AG04450 (cell line): ENCODE measurements at places on chromosomes 13 and 19.

DNA sequence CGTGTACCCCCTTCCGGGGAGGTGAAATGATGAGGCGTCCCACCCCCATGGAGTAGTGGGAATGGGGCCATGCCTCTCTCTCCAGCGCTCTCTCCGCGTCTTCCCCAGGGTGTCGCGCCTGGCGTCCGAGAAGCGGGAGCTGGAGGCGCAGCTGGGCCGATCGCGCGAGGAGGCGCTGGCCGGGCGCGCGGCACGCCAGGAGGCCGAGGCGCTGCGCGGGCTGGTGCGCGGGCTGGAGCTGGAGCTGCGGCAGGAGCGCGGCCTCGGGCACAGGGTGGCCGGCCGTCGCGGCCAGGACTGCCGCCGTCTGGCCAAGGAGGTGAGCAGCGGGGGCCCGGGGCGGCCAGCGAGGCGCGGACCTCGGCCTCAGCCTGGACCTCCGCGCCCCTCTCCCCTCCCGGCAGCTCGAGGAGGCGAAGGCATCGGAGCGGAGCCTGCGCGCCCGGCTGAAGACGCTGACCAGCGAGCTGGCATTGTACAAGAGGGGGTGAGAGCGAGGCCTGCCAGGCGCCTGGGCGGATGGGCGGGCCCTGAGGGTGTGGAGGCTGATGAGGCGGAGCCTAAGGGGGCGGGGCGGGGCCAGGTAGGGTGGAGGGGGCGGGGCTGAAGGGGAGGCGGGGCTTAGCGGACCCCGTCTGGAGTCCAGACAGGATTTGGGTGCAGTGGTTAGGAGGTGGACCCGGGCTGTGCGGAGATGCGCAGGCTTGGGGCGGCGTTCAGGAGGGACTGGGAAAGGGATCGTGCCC lies 7.7 kb downstream of the PGLYRP1 start:
- no peak for DNase-seq

GRCh38 chr19:38679839-38680238 lies 32.4 kb downstream of the ACTN4 start:
- DNase-seq: no peak

- no peak for DNase-seq
These were observed 21.5 kb downstream of the C13orf46 start for GRCh38 chr13:113952151-113952982.

- peak; percentile 72 for DNase-seq
These were observed at the start of gene ZNF805 for GRCh38 chr19:57240311-57241090. TSS of gene ZNF805 (plus strand) at chr19:57240632. CDS start at chr19:57240892, 260 bp downstream.
